ENCODE measurements at places on chromosomes 1 and 21.

DNA sequence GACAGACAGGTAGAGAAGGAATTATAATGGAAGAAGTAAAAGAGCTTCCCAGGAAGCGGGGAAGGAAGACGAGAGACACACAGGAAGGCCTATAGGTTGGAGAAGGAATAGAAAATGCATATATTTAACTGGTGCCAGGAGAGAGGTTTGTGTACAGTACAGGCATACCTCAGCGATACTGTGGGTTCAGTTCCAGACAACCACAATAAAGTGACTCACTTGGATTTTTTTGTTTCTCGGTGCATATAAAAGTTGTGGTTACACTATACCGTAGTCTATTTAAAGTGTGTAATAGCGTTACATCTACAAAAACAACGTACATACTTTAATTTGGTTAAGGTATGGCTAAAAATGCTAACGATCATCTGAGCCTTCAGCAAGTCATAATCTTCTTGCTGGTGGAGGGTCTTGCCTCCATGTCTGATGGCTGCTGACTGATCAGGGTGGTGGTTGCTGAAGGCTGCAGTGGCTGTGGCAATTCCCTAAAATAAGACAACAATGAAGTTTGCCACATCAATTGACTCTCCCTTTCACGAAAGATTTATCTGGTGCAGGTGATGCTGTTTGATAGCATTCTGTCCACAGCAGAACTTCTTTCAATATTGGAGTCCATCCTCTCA is 16.0 kb downstream of the YARS1 start:
- no peak for DNase-seq

- no peak for DNase-seq
Observed at GRCh38 chr1:69553726-69554125, 14.0 kb upstream of the LRRC7 start.

DNA sequence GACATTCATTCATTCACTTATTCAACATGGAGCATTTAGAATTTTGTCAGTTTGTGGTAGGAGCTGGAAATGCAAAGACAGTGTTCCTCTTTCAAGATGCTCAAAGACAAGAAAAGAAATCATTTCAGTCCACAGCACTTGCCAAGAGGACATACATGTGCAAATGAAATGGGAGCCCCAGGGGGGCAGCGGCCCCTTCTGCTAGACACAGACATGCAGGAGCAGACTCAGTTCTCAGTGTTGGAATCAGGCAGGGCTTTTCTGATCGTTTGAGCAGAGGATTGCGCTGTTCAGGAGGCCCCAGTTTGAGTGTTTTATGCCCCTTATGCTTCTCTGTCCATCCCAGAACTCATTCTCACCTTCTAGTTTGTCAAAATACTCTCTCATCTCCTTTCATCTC is 35.6 kb upstream of the VASH2 start:
- no peak for DNase-seq

- no peak for DNase-seq
Observed at GRCh38 chr1:219958875-219959417, 30.6 kb upstream of the SLC30A10 start.

GRCh38 chr1:168688644-168689326 is 40.2 kb downstream of the DPT start:
- no peak for DNase-seq

DNA sequence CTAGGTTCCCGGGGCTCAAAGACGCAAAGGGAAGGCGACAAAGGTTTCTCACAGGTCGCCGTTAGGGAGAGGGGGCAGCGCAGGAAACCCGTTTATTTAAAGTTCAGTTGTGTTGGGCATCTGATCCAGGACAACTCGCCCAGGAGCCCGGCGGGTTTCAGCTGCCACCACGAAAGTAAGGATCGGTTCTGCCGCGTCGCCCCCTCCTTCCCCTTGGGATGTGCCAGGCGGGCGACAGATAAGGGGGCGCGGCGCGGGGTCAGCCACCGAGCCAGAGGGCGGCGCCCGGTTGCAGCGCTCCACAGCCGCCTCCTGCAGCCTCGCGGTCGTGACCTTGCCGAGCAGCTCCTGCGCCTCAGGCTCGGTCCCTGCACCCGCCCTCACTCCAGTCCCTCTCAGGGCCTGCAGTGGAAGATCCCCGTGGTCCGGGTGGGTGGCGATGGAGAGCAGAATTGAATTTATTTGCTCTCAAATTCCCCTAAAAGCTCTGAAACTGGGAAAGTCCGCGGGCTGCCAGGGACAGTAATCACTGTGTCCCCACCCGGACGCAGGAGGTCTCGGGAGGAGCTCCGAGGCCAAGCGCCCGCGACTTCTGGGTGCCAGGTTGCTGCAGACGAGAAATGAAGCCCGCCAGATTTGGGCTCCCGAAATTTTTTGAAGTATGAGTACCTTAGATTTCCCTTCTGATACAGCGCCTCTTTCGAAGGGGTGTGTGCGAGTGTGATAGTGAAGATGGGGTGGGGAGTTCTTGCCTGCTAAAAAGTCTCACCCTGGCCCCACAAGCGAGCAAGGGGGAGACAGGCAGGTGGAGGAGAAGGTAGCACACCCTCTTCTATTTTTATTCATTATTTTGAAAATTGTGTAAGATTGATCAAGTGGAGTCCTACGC is 28.4 kb upstream of the NFIA start:
- DNase-seq, result no peak

DNA sequence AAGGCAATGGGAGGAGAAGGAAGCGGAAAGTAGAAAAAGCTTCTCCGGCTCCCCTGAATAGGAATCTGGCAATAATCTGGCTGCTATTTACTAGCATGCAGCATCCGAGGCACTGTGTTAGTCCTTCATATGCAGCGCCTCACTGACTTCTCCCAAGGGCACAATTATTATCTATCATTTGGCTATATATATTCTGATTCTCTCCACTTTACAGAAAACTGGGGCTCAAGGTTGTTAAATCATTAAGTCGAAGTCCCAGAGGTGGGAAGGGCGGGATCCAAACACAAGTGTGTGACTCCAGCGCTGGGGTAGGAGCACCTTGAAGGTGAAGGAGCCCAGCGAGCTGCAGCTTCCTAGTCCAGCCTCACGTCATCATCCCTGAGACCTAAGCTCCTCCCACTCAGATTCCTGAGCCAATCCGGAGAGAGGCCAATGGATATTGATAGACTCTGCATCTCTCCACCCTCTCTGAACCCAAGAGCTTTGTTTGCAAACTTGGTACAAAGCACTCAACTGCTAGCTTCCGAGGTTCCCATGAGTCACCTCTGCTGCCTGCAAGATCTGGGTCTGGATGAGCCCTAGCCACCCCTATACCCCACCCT is 16.6 kb upstream of the EYA3 start:
- DNase-seq, result no peak

- no peak for DNase-seq
Observed at GRCh38 chr1:184563308-184563707, 176.5 kb downstream of the C1orf21 start.

DNA sequence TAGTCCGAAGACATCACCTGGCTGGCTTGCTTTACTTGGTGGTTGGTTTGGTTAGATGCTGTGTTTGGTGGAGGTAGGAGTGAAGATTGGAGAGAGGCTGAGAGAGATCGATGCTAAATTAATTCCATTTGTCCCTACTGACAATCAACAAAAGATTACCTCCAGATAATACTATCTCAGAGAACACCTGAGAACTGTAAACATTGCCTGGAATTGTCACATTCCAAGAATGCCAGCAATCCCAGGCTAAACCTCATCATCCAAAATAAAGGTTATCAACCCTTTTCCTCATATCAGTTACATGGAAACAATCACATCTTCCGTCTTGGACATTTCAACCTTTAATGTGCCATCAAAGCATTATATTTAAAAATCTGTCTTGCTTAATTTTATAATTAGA is 141.0 kb downstream of the GRIK1 start:
- DNase-seq, result no peak

- no peak for DNase-seq
Observed at GRCh38 chr1:24557711-24558131, 1.8 kb downstream of the NCMAP start.

DNA sequence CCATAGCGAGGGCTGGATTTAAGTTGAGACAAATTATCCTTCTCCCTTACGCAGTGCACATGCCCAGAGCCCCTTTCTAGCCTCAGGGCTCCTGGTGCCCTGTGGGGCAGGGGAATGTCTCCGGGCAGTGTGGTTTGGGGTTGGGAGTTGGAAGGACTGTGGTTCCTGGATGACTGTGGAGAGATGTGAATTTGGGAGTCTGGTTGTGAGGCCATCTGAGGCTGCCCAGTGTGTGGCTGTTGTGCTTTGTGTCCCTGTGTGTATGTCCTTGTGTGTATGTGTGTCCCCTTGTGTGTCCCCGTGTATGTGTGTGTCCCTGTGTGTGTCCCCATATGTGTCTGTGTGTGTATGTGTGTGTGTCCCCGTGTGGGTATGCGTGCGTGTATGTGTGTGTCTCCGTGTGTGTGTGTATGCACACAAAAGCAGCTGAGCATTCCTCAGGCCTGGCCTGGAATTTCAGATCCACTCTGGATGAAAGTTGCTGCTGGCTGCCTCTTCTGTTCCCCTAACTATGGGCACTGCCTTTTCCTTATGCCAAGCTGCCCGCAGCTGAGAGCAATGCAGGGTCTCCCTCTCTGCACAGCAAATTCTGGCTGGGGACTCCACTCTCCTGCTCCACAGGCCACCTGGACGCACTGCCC is 65.4 kb downstream of the UBIAD1 start:
- no peak for DNase-seq

GRCh38 chr1:54397090-54397591 is 9.1 kb downstream of the SSBP3 start:
- no peak for DNase-seq

- no peak for DNase-seq
Observed at GRCh38 chr1:44939061-44939460, 47.3 kb downstream of the EIF2B3 start.

- no peak for DNase-seq
Observed at GRCh38 chr1:30758785-30759380, 1.3 kb upstream of the LAPTM5 start.

- DNase-seq, result no peak
Observed at GRCh38 chr1:105485207-105485606, 1571.3 kb upstream of the PRMT6 start.

DNA sequence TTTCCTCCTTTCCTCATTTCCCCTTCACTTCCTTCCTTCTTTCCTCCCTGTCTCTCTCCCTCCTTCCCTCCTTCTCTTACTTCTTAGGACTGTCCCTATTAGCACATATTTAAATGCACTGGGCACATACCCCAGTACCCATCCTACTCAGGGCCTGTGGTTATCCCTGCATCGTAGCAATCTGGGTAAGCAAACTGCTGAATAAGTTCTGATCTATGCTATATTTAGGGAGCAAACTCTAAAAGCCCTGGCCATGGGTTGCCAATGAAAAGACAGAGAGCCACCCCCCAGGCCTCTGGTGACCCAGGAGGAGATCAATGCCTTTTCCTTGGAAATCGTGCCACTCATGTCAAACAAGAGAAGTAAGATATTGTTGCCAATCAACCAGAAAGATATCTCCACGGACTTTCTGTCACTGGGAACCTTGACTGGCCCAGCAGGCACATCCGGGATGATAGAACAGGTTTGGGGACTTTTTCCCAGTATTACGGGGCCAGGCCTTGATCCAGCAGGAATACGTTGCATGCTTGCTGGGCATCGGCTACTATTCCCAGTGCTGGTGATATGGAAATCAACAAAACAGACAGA is 5.4 kb downstream of the FAM3B start:
- no peak for DNase-seq

GRCh38 chr1:145740269-145740668 is 21.0 kb downstream of the CD160 start:
- DNase-seq, result no peak

DNA sequence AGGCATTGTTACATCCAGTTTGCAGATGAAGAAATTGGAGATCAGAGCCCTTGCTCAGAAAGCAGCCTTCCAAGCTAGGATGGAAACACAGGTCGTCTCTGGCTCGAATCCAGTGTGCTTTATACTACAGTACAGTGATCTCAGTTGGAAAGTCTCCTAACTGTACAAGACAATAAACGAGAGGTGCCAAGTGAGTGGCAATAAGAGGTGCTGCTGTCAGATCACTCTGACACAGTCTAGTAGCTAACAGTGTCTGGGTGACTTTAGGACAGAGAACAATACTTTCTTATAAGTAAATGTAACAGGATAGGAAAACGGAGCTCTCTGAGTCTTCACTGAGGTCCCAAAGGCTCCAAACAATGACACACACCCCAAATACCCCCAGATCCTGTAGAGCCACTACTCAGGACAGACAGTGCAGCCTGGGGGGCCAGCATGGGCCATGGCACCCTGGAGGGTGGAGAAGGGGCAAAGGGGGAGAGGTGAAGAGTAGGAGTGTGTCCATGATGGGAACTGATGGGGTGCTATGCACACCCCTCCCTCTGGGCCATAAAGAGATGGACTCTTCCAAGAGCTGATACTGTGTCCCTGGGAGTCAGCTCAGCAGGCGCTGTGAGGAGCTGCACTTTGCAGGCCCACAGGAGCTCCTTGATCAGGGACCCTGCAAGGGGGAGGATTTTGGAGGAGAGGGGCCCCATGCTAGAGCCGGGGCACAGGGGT is 3.3 kb downstream of the SH3BGR start:
- DNase-seq, result no peak

DNA sequence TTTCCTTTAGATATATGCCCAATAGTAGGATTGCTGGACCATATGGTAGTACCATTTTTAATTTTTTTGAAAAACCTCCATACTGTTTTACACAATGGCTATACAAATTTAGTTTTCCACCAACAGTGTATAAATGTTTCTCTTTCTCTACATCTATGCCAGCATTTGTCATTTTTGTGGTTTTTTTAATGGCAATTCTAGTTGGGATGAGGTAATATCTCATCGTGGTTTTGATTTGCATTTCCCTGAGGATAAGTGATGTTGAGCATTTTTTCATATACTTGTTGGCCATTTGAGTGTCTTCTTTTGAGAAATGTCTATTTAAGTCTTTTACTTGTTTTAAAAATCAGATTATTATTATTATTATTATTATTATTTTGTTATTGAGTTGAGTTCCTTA is 35.5 kb downstream of the PLA2G4A start:
- no peak for DNase-seq

GRCh38 chr1:203672346-203672745 is 45.7 kb downstream of the ATP2B4 start:
- DNase-seq, result no peak

DNA sequence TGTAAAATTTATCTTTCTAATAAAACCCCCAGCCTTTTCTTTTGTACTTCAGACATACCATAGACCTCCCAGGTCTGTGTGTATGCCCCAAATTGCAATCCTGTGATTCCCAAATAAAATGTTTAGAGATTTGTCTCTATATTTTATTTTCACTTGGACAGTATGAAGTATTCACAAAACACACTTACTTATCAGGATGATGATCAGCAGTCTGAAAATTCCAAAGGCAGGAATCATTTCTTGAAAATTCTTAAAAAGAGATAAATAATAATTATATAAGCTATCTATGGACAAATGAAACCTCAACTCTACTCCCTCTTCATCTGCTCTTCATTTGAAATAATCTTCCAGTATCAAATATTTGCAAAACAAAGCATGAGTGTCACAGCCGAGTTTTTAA is 11.6 kb upstream of the GJA9 start:
- DNase-seq, result no peak

GRCh38 chr1:89578946-89579684 is 53.8 kb upstream of the LRRC8C start:
- no peak for DNase-seq

GRCh38 chr1:102588536-102588935 is 519.8 kb downstream of the COL11A1 start:
- DNase-seq, result no peak

GRCh38 chr1:243942196-243943150 is 92.4 kb upstream of the AKT3 start:
- DNase-seq, result no peak

- no peak for DNase-seq
Observed at GRCh38 chr1:207312604-207312920, 8.9 kb upstream of the CD55 start.

GRCh38 chr1:203368624-203369451 is 17.9 kb upstream of the FMOD start:
- DNase-seq, result no peak
